WERI-Rb-1 (cell line): ENCODE measurements at places on chromosomes 7 and 10.

- DNase-seq: no peak
These were observed 10.6 kb upstream of the PRTFDC1 start for GRCh38 chr10:24962995-24963394.

GRCh38 chr7:45982907-45983719 is 62.0 kb upstream of the IGFBP3 start:
- DNase-seq: no peak

DNA sequence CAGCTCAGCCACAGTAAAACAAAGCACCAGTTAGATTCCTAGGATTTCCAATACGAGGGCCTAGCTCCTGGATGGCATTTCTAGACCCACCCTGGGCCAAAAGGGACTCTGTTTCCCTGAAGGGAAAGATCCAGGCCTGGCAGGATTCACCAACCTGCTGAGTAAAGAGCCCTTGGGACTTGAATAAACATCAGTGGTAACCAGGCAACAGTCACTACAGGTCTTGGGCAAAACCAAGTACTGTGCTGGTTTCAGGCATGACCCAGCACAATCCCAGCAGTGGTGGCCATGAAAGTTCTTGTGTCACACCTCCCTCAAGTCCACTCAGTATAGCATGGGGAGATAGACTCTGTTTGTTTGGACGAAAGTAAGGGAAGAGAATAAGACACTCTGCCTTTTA is 31.0 kb upstream of the STARD3NL start:
- no peak for DNase-seq

DNA sequence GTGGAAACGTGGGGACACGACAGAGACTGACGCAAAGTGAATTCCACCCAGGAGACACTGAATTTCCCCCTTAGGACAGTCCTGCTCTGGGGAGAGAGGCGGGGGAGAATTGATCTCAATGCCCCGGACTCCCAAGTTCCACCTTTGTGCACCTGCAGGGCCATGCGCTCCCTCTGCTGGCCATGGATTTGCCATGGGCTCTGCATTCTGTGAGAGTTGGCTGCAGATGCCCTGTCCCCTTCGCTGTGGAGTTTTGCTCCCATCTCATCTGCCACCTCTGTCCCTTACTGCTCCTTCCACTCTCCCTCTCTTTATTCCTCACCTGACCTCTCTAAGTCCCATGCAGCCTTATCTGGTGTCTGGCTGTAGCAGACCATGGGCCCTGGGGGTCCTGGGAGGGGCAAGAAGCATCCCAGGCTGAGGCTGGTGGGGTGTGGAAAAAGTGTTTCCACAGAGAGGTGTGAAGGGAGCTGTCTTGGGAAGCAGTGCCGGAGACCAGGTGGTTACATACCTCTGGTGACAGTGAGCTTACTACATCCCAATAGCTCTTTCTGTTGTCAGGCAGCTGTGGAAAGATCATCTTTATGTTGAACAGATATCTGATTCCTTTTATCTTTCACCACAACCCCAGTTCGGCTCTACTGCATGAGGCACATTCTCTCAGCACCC is 14.3 kb downstream of the GHRHR start:
- DNase-seq: peak; percentile 79

GRCh38 chr7:31260851-31261250 is 79.7 kb downstream of the NEUROD6 start:
- no peak for DNase-seq

DNA sequence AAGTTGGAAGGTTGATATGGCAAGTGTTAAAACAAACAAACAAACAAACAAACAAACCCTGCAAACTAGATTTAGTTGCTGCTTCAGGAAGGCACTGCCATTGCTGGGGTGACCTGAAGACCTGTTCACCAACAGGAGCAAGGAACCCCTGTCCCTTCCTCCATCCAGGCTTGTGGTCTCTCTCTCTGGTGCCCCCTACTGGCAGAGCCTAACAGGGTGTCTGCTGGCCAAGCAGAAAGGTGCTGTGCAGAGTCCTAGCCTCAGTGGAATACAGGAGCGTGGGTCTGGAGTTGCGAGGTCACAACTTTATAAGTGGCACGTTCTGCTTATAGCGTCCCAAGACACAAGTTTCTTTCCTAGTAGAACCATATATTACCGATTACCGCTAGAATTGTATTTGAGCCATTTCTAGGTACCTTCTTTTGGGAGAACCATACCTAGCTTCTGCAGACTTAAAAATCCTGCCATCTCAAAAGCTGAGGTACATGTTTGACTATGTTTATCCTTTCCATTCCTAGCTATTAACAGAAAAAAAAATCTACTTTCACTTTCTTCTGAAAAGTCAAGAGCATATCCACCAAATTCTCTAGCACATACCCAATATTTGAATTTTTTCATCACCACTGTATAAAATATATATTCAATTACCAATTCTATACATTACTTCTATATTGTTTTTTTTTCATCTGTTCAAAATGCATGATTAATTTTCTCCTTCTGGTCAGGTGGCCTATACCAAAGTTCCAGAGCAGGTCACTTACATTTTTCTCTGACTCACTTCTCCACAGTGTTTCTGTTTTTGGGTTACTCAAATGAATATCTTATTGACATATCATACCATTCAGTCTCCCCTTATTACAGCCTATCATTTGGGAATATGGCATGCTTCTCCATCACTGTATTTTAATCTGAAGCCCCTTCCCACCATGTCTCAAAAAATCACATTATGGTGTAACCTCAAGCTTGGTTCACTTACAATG is 29.1 kb upstream of the CALD1 start:
- peak; percentile 71 for DNase-seq

DNA sequence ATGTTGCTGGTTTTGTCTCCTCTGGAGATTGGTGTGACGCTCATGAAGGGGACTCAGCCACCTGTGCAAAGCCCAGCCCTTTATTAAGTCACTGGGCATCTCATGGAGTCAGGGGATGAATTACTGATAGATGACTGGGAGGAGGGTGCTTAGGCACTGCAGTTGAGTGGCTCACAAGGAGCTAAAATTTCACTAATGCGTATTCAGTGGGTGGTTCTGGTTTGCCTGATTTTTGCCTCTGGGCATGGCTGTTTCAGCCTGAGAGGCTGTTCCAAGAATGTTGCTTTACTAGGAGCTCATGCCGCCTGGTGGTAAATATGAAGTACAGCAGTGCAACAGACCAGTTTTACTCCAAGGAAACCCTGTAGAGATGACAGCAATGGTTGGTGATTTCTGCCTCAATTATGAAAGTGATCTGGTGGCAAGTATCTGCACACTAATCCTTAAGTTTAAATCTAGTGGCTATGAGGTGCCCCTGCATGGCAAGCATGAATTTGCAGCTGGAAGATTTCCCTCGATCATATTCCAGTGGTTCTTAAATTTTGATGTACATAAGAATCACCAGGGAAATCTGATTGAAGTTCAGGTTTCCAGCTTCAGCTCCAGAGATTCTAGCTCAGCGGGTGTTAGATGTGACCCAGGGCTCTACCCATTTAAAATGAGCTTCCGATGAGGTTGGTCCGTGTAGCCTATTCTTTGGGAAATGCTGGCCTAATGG is 19.9 kb downstream of the ACTA2 start:
- peak; percentile 46 for DNase-seq

DNA sequence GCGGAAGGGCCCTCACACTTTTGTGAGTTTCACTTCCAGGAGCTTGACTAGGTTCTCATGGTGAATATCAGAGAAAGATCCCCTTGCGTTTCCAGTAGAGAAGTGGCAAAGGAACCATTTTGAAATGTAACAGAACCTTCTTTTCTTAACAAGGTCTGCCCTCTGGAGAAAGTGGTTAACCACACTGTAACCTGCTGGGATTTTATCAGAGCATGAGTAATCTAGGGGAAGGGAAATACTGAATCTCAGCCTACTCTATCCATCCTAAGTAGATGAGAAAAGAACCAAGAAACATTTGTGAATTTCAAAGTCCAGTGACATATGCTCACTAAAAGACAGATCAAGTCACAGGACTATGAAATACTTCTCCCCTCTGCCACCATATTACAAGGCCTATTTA is 235.5 kb downstream of the ZEB1 start:
- no peak for DNase-seq

GRCh38 chr7:131016230-131016629 is 282.2 kb upstream of the KLF14 start:
- no peak for DNase-seq

- no peak for DNase-seq
These were observed 155.2 kb downstream of the MBL2 start for GRCh38 chr10:52617346-52617745.

GRCh38 chr10:78078539-78079330 is 45.1 kb downstream of the RPS24 start:
- no peak for DNase-seq

GRCh38 chr10:128853537-128853936 is 613.5 kb upstream of the MGMT start:
- no peak for DNase-seq

- DNase-seq: no peak
These were observed 270.7 kb downstream of the ABCA13 start for GRCh38 chr7:48441848-48442492.

DNA sequence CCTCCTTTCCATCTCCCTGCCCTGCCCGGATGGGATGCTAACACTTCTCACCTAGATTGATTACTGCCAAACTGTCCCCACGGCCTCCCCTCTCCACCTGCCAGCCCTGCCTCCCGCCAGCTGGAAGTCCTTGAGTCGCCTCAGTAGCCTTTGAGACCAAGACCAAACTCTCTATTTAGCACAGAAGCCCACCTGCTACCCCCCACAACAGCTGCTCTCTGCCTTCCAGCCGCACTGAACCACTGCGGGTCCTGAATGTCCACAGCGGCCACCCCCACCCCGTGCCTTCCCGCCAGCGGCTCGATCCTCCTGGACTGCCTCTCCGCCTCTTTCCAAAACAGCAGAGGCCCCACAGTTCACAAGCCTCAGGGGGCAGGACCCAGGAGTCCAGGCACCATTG is 39.0 kb downstream of the FKBP6 start:
- DNase-seq: no peak

GRCh38 chr7:152751449-152752141 is 8.0 kb upstream of the ACTR3B start:
- DNase-seq: no peak

- DNase-seq: no peak
These were observed 382.5 kb upstream of the SORCS1 start for GRCh38 chr10:107546986-107547385.

- no peak for DNase-seq
These were observed 96.3 kb downstream of the ALOX5 start for GRCh38 chr10:45470098-45471012.

DNA sequence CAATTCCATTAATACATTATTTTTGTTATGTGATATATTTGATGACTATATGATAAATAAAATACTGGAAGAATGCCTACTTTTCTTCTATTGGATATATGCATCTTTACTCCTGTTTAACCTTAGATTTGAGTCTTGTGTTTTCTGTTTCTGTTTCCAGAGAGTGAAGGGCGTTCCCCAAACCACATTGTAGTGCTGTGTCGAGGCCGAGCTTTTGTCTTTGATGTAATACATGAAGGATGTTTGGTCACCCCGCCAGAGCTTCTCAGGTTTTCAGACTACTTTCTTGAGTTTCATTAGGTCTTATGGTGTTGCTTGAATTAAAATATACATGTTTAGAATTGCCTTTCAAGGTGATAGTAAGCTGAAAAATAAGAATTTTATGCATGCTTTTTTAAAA is 23.8 kb downstream of the CROT start:
- no peak for DNase-seq

DNA sequence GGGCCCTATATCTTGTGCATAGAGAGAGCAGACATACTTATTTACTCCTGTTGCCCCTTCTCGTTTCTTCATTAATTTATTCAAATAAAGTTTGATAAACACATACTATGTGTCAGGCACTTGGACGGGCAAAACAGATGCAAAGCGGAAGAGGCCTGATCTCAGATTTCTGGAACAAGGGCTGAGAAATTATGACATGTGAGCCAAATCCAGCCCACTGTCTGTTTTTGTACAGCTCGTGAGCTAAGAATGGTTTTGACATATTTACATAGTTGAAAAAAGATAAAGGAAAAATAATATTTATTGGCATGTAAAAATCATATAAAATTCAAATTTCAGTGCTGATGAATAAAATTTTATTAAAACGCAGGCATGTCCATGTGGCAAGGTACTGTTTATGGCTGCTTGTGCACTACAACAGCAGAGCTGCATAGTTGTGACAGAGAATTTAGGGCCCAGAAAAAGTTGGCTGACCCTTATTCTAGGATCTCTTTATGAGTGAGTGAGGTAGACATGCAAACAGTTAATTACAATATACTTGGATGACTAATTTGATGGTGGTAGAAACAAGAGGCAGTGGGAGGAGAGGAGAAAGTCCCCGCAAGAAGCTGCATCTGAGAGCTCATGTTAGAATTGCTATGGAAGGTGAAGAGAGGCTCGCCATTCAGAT is 68.1 kb upstream of the ITPRID1 start:
- DNase-seq: no peak

DNA sequence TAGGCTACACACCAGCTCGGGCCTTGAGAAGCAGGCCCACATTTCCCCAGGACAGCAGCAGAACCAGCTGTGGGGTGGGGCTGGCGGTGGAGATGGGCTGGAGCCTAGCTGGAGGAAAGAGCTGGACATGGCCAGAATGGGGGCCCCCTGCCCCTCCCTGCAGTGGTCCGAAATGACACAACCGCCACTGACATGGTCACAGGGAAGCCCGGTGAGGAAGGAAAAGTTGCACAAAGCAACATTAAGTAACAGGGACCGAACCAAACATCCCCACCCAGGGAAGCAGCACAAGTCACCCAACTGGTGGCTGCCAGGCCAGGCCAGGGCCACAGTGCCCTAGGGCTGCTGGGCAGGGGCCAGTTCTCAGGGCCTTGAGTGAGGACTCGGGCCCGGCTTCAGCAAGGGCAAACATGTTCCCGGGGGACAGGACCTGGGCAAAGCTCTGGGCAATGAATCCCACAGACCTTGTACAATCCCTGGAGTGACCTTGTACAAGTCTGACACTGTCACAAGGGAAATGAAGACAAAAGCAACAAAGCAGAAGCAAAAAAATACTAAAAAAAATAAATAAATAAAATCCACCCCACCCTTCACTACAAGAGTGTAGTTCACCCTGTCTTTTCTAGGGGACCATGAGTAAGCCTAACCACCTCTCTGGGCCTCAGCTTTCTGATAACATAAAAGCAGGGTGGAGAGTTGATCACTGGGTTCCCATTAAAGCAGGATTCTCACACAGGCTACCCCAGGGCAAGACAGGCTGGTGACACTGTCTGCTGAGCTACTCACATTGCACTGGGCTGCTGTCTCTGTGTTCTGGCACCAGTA is 33.0 kb downstream of the PSAP start:
- DNase-seq: no peak

GRCh38 chr7:29127527-29127926 is 18.8 kb downstream of the CPVL start:
- DNase-seq: no peak

- no peak for DNase-seq
These were observed at the start of gene LRMDA for GRCh38 chr10:75431180-75432111. LRMDA (plus strand) TSS chr10:75431624.

GRCh38 chr7:17617380-17617779 is 318.9 kb downstream of the AHR start:
- no peak for DNase-seq

- peak; percentile 94 for DNase-seq
These were observed 36.6 kb upstream of the PDLIM1 start for GRCh38 chr10:95327367-95327766.

DNA sequence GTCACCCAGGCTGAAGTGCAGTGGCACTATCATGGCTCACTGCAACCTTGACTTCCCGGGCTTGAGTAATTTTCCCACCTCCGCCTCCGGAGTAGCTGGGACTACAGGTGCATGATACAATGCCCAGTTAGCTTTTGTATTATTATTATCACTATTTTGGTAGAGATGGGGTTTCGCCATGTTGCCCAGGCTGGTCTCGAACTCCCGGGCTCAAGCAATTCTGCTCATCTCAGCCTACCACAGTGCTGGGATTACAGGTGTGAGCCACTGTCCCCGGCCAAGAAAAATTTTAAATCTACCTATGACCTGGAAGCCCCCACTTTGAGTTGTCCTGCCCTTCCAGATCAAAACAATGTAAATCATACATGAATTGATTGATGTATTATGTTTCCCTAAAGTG is 38.8 kb downstream of the CCDC6 start:
- DNase-seq: no peak
